ENCODE measurements at places on chromosomes 12 and 14.

GRCh38 chr12:23742574-23742973 is 206.9 kb downstream of the SOX5 start:
- DNase-seq: no peak

DNA sequence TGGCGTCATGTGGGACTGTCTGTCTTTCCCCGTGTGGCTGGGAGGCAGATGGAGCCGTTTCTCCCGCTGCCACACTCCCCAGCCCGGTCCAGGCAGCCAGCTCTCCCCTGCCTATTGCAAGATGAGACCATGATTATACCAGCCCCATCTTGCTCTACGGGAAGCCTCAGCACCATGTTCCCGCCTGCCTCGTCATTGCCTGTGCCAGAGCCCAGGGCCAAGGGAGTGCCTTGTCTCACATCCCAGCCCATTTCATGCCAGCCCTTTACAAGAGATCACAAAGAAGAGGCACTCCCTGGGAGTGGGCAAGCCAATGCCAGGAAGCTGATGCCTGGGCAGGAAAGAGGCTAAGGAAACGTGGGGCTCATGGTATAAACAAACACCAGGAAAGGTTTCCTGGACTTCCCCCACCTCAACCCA is 23.9 kb downstream of the GPR68 start:
- DNase-seq: no peak

DNA sequence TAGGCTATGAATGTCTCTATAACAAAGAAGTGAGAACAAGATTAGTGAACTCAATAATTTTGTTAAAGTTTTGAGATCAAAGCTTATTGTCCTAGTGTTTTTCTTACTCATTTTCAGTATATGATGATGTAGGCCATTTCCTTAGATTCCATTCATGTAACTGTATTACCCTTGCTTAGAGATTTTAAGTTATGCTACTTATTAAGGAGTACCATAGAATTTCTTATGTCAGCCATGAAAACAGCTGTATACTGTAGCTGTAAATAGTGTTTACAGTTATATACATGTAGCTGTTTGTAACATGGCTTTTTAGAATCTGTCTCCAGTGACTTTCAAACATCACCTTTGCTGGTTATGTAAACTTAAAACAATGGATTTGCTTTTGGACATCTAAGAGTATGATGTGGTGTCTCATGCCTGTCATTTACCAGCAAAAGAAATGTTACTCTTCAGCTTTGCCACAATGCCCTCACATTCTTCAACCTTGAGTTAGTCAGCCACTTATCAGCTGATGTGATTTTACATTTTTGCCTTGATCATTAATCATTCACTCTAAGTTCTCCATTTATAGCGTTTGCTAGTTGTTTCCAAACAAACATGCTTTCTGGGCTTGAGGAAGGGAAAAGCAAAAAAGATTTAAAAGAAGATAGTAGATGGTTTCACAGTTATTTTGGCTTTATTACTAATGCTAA is 55.5 kb downstream of the SLC16A7 start:
- peak; percentile 86 for DNase-seq

- DNase-seq: peak; percentile 23
Measured at GRCh38 chr12:22231836-22232235, 102.7 kb downstream of the ST8SIA1 start.

DNA sequence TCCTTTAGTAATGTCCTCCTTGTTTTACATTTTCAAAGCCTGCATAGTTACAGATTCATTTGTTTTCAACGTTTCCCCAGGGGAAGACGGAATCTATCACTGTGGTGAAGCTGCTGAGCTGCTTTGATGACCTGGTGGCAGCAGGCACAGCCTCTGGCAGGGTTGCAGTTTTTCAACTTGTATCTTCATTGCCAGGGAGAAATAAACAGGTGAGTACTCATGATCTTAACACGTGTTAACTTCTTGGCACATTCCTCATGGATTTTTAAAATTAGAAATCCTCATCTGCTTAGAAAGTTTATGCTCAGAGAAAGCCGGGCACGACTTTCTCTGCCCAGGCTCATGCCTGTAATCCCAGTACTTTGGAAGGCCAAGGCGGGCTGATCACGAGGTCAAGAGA is 44.5 kb downstream of the TECPR2 start:
- no peak for DNase-seq

GRCh38 chr12:56128670-56129205 is 671 bp downstream of the ESYT1 start:
- DNase-seq: no peak

- no peak for DNase-seq
Measured at GRCh38 chr14:34204774-34205173, 253.9 kb upstream of the EGLN3 start.

DNA sequence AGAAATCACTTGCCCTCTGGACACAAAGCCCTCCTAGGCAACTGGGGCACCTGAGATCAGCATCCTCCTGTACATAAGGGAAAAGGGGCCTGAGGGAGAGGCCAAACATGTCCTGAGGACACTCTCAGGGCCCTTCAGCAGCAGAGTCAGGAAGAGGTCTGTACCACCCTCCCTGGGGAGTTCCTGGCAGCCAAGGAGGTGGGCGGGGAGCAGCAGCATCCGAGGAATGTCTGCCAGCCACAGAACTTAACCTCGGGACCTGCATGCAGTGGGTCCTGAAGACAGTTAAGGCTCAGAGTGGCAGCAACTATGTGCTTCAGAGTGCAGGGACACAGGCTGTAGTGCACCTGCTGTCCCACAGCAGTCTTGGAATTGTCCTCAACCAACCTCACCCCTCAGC is 62.1 kb downstream of the SPTB start:
- DNase-seq: no peak

GRCh38 chr14:29653303-29653702 is 274.3 kb downstream of the PRKD1 start:
- DNase-seq: no peak

- no peak for DNase-seq
Measured at GRCh38 chr12:30700216-30700900, 4.7 kb upstream of the IPO8 start.

Measured in fibroblast of lung (primary cell).